Astrocyte of the cerebellum (primary cell): ENCODE measurements at places on chromosomes 5 and 9.

DNA sequence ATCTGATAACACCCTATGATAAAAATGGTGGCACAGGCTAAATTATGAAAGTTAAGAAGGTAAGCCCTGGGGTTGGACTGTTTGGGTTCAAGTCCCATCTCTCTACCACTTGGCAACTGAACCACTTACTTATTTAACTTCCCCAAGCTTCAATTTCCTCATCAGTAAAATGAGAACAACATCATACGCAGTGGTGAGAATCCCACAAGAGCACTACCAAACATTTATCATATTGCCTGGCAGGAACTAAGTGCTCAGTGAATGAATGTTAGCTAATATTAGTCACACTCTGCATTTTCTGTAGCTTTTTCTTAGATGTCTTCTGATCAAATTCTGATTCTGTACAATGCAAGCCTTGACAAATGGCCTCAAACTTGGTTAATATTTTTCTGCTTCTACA lies 306.7 kb downstream of the EBF1 start:
- no peak for DNase-seq

DNA sequence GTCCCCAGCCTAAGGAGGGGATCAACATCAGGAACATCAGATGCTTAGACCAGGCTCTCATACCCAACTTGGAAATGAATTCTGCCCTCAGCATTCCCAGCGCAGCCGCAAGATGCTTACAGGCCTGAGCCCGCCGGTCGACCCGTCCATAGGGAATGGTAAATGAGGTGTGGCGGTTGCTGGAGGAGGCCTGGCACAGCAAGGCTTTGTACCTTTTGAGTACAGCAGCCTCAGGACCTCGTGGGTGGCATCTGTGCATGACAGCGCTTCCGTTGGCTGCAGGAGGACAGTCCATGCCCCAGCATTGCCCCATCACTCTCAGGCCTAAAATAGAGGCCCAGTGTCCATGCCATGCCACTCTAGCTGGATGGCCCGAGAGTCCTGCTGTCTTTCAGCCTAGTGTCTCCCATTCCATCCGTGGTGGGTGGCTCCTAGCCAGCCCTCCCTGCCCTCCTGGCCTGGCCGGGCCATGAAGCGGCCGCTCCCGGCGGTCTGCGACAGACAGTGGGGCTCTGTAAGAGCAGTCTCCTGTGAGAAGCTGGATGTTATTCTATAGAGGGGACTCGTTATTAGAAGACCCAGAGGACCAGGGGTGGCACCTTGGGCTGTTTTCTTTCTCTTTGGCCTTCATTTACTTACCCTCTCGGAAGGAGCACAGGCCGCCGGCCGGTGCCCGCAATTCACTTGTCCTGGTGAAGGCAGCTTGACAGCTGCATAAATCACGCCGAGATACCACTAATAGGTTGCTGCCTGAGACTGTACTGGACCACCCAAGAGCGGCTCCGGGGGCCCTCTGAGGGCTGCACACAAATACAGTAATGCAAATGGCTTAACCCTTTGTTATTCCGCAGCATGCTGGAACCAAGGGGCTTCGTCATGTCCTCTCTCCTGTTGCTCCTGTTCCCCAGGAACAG lies 223.5 kb upstream of the TUT7 start:
- DNase-seq = no peak

- peak; percentile 6 for DNase-seq
Observed at GRCh38 chr5:20556115-20556763, 568.2 kb upstream of the CDH18 start.

GRCh38 chr5:163506095-163506457 lies 657 bp downstream of the MAT2B start:
- DNase-seq = no peak
